Retina (tissue), 1 donor: ENCODE measurements at places on chromosomes 16 and 17.

- no peak for DNase-seq
Observed at GRCh38 chr16:53581784-53582183, 78.8 kb upstream of the AKTIP start.

- peak; percentile 17 for DNase-seq
Observed at GRCh38 chr17:42618442-42619150, 9.1 kb downstream of the TUBG1 start.

DNA sequence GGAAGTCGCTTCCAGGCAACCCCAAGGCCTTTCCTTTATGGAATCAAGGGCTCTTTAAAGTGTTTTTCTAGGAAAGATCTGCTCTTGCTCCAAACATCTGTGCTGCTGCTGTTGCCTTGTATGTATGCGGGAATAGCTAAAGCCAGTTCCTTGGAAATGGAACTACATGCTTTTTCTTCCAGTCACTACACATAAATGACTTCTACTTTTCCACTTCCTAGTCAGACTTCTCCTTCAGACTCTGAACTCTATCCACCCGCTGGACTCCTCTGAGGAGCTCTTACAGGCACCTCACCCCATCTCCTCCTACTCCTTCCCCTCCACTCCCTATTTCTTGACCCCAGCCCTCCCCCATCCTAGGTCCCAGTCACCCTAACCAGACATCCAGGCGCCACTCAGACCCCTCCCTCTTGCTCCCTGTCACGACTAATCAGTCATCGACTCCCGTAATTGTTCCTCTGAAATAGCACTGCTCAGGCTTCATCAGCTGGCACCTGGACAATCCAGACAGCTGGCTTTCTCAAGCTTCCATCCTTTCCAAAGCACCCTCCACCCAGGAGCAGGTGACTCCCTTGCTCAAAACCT, 15.0 kb upstream of the PEMT start:
- DNase-seq = peak; percentile 79

GRCh38 chr16:89924297-89924924, 1.3 kb downstream of the TUBB3 start:
- peak; percentile 91 for DNase-seq

- no peak for DNase-seq
Observed at GRCh38 chr17:82441691-82442487, 8.7 kb downstream of the CYBC1 start.

GRCh38 chr16:28189245-28189644, 22.5 kb downstream of the XPO6 start:
- DNase-seq = no peak

GRCh38 chr17:4788807-4789700, at the start of gene GLTPD2:
GLTPD2 (plus strand) TSS chr17:4788964; CDS start chr17:4789012, 48 bp downstream.
- DNase-seq = no peak

DNA sequence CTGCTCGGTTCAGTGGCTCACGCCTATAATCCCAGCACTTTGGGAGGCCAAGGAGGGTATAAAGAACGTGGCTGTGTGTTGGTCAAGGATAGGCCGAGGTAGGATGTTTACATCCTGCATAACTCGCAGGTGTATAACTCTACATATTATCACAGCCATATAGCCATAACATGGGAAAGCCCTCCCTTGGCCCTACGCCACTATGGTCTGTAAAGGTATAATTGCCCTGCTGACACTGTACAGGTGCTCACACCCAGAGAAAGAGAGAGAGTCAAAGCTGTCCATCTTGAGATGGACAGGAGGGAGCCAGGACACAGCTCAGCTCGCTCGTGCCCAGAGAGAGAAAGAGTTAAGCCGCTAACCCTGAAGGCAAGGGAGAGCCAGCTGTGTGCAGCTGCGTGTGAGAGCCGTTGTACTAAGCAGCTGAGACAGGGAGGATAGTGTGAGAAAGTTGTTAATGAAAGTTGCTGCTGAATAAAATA, 30.4 kb upstream of the DHX8 start:
- no peak for DNase-seq

DNA sequence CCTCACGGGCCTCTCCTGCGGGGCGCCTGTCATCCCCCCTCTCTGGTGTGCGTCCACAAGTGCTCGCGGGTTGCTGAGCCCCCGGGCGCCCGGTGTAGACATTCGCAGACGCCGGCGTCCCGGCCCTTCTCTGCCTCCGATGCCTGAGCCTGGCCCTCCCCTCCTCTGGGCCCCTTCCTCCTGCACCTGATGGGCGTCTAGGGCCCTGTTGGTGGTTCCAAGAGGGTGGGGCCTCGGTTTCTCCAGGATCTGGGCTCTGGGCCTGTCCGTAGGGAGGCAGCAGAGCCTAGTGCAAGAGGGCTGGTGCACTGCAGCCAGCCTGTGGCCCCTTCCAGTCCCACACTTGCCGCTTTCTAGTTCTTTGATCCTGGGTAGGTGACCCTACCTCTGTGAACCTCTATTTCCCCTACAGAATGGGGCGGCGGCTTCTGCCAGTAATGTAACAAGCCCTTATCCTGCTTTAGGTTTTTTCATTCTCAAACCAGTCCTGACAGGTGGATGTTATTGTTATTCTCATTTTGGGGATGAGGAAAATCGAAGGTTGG, 623 bp downstream of the E4F1 start:
- no peak for DNase-seq

GRCh38 chr17:40284085-40284713, 3.5 kb upstream of the CDC6 start:
- no peak for DNase-seq

DNA sequence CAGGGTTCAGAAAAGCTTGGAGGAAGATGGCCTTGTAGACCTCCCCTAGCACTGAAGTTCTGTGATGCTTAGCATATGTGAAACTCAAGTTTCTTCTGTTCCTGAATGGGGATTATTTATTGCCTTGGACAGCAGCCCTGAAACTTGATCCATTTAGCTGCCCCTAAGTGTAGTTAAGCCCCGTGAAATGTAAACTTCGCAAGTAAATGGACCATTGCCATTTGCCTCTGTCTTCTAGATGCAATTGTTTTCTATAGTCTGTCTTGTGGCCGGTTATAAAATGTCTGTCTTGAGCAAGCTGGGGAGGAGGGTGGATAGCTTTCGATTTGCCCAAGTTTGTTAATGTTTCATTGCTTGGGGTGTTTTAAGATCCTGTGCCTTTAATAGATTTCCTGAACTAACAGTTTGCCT, 261.8 kb downstream of the CDH13 start:
- no peak for DNase-seq

GRCh38 chr17:28963841-28964240, 12.5 kb upstream of the PHF12 start:
- no peak for DNase-seq

DNA sequence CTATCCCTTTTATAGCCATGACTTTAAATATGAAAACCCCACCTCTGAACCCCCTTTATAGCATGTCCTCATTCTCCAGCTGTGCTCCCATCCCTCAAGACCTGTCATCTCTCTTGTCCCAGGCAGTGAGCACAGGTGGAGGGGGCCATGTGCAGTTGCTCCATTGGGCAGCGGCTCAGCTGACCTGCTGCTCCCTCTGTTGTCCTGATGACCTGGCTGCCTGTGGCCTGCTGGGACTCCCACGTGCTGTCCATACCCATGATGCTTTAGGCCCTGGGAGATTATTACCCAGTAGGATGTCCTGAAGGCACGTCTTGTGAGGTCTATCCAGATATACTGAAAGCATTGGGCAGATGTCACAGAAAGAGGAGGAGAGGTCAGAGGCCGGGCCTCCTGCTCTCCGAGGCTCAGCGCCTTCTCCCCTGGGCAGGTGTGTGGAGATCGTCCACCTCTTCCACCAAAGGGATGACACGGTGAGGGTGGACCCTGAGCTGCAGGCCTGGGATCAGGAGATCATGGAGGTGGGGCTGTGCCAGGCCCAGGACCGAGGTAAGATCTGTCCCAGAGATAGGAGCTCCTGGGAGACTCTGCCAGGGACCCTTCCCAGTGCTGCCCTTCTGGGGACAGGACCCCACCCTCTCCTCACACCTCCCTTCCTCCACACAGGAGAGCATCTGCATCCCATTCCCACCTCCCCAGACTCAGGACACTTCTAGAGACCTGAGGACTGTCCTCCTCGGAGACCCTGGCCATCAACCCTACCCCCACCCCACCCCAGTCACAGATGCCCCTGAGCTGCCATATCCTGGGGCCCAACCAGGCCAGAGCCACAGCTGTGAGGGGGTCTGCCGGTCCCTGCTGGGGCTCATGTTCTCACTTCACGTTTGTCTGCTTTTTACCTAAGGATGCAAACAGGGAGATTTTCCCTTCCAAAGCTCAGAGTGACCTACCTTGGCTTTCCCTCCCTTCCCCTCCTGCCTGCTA, 58.0 kb downstream of the GOSR1 start:
- no peak for DNase-seq

- peak; percentile 66 for DNase-seq
Observed at GRCh38 chr17:21453144-21453898, 77.2 kb downstream of the KCNJ12 start.

GRCh38 chr17:17495536-17496188, 533 bp downstream of the RASD1 start:
- no peak for DNase-seq

- DNase-seq = no peak
Observed at GRCh38 chr17:6660805-6661463, 9.4 kb downstream of the C17orf100 start.

DNA sequence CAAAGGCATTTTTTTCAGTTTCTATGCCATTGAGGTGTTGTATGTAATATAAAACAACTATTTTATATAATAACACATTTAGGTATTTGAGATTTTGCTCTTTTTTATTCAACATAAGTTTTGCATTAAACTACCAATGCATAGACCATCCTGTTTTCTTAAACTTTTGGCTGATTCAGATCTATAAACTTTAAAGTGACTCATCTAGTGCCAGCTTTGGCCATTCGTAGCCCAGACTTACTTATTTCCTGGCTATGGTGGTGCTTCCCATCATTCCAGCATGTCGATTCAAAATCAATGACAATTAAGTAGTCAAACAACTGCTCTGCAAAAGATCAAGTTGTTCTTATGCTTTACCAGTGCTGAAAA, 3.1 kb downstream of the ERI2 start:
- DNase-seq = no peak

DNA sequence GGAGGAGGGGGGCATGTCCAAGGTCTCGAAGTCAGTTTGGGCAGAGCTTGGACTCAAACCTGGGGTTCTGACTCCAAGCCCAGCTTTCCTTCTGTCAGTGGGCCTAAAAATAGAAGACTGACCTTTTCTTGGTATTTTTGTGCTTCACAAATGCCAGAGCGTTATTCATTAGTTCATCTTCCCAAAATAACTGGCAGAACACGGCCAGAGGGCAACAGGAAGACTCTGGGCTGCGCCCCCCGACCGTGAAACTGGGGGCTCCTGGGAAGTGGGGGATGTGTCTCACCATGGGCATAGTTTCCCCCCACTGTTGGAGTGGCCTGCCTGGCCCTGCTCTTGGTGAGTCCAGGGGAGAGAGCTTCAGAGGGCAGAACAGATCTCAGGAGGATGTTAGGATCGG, 94.0 kb downstream of the SOCS1 start:
- DNase-seq = no peak

DNA sequence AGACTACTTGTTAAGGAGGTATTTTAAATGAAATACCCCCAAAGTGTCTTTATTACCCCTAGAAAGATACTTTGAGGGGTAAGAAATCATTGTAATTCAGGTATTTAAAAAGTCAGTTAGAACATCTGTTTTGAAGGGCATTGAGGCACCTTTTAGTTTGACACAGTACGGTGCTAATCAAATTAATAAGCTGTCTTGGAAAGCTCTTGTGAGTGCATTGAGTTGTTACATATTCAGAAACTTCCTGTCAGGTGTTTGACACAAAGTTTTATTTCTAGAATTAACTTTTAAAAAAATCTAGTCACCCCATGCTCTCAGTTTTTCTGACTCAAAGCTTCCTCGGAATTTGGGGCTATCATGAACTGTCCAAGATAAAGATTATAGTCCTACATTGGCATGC, 4.6 kb downstream of the RBBP6 start:
- DNase-seq = no peak

GRCh38 chr17:43924558-43924957, 17.2 kb upstream of the MPP2 start:
- DNase-seq = no peak

DNA sequence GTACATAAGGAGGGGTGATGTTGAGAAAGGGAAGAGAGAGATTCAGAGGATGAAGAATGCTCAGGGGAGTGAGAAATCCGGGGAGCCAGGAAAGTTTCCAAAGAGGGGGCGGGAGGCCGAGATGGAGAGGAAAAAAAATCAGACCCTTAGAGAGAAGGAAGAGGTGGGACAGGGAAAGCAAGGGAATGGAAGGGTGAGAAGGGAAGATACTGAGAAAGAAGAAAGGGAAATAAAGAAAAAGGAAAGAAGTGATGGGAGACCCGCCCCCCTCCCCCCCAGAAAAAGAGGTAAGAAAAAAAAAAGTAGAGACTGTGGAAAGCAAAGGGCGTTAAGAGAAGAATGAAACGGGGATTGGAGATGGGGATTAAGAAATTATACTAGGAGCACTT, 507 bp downstream of the DYNLRB2 start:
- no peak for DNase-seq

DNA sequence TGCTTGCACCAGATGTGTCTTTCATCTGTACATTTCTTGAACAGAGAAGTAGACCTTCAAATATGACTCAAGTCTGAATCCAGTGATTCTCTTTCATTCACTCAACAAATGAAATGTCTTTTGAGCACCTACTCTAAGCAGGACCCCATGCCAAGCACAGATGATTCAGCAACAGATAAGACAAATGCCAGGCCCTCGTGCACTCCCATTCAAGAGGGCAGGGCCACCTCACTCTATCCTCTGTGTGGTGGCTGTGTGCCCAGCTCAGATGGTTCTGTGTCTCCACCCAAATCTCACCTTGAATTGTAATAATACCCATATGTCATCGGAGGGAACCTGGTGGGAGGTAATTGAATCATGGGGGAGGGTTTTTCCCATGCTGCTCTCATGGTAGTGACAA, 74.1 kb upstream of the NKD1 start:
- no peak for DNase-seq

DNA sequence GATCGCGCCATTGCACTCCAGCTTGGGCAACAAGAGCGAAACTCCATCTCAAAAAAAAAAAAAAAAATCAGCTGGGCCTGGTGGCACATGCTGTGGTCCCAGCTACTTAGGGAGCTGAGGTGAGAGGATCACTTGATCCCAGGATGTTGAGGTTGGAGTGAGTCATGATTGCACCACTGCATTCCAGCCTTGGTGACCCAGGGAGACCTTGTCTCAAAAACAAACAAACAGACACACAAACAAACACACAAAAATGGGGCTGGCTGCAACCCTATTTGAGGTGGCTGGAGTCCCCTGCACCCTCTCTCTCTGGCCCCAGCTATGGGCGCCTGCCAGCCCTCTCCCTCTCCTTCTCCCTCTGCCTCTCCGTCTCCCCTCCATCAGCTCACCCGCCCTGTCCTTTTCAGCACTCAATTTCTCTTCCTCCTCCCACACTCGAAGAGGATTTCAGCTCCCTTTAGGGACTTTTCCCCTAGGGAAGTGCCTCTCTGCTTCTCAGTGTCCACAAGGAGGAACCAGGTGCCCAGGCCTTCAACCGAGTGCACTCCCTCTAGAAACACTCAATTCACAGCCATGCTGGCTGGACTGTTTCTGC, 17.5 kb upstream of the TFAP4 start:
- no peak for DNase-seq

DNA sequence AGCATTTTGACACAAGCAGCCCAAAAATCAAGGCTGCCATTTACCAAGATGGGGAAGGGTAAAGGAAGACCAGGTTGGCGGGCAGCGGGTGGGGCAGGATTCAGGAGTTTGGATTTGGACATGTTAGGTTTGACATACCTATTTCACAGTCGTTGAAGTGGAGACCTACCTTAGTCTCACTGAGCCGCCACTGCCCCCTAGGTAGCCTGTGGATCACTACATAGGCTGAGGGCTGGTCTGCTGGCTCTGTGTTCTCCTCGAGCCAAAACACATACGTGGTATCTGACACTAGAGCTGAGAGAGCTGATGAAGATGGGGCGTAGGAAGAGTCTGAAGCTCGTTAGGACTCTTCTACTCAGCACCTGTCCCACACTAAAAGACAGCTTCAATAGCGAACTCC, 115.1 kb downstream of the HIC1 start:
- DNase-seq = no peak
